ENCODE measurements at places on chromosomes 1 and 21.

- DNase-seq: no peak
These were observed 54.7 kb upstream of the ARHGEF16 start for GRCh38 chr1:3399732-3400131.

DNA sequence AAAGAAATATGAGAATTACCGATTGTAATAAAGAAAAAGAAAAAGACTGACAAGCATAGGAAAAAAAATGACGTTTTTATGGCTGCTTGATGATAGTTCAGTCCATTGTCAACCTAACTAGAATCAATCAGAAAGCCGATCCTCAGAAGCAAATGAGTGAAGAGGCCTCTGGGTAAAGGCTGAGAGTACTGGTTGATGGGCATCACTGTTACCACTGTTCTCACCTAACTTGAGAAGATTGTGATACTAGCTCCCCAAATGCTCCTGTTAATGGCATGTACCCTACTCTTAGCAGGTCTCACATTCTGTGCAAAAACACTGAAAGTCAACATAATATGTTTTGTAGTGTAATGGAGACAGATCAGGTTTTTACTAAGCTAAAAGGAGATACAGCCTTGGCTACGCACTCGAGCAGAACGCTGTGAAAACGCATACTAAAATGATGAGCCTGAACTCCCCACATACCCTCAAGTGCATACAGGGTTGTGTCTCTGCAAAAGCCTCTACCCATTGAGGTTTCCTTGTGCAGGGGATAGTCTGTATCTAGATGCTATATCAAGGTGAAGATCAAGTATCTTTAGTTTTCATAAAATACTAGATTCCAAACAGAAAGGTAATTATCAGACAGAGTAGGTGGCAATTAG is 554.6 kb downstream of the SMYD3 start:
- DNase-seq: no peak

GRCh38 chr1:160121388-160121787 is 5.8 kb downstream of the ATP1A2 start:
- no peak for DNase-seq

DNA sequence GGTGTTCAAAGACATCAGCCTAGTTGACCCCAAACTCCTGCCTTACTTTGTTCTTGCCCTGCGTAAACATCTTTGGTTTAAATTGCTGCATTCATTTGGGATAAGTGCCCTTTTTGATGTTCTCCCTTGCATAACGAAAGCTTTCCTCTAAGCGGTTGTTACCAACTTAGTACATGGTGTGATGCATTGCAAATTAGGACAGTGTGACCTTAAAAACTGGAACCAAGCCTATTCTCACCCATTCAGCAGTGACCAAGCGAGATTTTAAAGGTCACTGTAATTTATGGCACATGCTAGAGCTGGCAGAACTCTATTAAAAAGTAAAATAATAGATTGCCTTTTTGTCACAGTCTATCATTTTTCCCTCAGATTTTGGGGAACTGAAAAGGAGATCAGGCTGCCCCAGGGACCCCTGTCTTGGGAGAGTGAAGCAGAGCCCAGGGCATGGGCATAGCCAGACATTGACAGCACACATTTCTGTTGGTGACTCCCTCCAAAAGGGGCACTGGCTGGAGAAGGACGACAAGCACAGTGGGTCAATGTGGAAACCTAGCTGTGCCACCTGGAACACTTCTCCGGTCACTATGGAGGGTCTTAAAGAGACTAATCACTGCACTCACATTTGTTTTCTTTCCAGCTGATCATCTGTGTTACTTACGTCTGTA is 63.9 kb downstream of the KCNK1 start:
- no peak for DNase-seq

DNA sequence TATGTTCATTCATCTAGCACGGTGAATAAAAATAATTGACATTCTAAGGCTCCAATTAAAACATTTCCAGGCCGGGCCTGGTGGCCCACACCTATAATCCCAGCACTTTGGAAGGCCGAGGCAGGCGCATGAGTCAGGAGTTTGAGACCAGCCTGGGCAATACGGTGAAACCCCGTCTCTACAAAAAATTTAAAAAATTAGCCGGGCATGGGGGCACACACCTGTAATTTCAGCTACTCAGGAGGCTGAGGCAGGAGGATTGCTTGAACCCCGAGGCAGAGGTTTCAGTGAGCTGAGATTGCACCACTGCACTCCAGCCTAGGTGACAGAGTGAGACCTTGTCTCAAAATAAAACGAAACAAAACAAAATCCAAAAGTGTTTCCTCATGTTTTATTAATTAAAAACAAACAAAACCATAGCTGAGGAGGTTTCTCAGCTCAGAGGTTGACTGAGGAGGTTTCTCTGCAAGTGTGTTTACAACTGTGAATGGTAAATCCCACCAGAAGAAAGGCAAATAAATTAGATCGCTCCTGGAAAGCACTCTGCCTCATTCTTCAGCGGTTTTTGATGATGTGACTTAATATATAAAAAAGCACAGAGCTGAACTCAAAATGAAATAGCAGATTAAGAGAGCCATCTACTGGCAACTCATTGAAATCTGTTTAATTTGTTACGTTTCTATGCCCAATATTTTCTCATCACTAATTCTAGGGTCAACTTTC is 37.7 kb upstream of the ATG4C start:
- DNase-seq: no peak

DNA sequence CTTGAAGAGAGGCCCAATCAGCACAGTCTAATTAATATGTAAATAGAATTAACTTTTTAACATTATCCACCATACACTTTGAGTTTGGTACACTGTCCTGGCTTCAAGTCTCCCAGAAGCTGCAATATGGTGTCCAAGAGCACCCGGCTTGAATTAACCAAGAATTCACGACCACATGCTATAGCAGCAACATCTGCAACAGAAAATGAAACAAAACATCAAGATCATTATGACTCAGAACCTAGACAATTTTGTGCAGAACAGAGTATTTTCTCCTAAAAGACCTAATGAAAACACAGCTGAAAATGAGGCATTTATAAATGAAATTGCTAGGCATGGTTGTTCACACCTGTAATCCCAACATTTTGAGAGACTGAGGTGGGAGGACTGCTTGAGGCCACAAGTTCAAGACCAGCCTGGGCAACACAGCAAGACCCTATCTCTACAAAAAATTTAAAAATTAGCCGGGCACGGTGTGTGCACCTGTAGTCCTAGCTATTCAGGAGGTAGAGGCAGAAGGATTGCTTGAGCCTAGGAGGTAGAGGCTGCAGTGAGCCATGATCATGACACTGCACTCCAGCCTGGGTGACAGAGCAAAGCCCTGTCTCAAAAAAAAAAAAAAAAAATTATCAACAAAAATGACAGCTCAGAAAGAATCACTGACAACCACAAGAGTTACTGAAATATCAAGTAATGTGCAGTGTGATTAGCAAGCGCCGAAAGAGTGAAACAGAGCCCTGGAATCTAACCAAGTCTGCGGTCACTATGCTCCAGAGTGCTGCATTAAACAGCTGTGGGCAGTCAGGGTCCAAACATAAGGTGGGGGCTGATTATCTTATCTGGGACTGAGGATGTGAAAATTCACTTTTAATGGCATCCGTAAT is 45.3 kb downstream of the HSF2BP start:
- DNase-seq: peak; percentile 31

DNA sequence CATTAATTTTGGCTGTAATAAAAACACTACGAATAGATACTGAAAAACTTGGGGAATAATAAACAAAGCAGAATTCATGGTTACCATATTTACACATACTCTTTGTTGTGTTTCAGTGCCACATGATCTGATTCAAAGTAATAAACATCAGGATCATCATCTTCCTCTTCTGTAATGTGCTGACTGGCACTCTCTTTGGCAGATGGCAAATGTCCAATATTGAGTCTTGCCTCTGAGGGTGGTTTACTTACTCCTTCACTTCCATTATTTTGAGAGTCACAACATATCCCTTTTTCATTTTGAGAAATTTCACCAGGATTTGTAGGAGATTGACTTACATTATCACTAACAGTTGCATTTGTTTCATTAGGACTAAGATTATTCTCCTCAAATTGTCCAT is 50.7 kb downstream of the ZZZ3 start:
- no peak for DNase-seq

DNA sequence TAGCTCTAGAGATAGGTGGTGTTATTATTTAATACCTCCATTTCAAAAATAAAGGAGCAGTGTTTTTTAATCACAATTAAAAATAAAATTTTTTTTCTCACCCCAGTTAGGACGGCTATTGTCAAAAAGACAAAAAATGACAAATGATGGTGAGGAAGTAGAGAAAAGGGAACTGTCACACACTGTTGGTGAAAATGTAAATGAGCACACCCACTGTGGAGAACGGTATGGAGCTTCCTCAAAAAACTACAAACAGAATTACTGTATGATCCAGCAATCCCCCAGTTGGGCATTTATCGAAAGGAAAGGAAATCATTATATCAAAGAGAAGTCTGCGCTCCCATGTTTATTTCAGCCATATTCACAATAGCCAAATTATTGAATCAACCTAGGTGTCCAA is 148.7 kb upstream of the NR5A2 start:
- no peak for DNase-seq

- no peak for DNase-seq
These were observed 456.9 kb upstream of the LRRC7 start for GRCh38 chr1:69110851-69111250.

DNA sequence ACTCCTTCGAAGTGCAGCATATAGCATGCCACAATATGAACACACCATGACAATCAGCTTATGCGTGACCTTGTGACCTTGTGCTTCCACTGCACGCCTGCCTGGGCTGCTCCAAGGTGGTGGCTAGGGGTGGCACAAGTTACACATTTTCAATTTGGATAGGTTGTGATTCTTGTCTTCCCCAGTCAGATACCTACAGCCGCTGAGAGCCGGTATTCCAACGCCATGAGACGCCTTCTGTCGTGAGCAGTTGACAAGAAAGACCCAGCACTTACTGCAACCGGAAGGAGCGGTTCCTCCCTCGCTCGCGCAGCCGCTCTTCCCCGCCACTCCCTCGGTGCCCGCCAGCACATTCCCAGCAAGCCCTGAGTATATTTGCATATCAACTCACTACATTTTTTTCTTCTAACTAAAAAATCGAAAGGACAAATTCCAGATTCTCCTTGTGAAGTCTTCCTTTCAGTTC is 359 bp upstream of the RNU11 start:
- DNase-seq: peak; percentile 85

DNA sequence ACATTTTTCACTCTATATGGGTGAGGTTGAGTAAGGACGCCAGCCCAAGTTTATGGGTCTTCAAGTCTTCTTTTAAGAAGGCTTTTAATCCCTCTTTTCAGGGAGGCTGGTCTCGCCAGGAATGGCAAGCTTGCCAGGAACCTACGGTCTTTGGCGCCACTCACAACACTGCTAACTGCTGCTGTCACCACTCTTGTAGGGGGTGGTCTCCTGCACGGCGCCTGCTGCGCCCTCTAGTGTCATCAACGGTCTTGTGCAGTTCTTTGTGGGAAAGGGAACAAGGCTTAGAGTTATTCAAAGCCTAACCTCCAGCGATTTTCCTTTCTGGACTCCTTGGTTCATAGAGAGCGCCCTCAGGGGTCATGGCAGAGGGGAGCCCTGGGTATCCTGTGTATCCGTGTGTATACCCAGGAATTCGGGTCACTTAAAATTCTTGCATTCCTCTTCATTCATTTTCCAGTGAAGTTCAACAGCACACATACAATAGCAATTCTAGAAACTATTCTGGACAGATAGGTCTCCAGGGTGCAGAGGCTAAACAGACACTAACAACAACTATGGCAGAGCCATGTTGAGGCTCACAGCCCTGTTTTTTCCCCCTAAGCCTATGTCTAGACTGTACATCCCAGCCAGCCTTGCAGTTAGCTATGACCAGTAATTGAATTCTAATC is 392.8 kb upstream of the CAMK1G start:
- peak; percentile 9 for DNase-seq

DNA sequence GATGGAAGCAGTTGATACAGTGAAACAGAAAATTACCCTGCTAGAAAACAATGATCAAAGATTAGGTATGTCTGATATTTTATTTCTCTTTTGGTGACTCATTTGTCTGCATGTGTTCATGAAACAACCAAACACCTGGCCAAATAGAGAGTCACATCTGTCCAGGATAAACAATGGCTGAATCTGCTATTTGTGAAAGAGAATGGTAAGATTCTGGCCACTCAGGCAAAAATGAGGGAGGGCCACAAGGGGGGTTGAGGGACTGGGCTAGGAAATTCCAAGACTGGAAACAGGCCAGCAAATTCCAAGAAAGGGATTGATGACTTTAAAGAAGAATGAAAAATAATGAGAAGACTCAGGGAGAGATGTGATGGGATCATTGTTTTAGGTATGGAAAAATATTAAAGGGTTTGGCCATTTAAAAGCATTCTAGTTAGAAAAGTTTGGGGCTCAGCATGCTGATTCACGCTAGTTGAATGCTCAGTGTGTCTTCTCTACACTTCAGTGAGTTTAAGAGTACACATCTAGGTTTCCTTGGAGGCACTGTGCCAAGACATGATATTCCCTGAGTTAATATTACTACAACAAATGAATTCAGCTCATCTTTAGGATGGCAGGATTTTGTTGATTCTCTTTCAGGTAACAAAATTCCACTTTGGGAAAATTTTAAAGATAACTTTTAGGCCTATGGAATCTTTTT is 44.9 kb downstream of the TRAF5 start:
- no peak for DNase-seq

- no peak for DNase-seq
These were observed 54.7 kb downstream of the NEGR1 start for GRCh38 chr1:72227667-72228066.

- no peak for DNase-seq
These were observed 6.3 kb downstream of the ARID1A start for GRCh38 chr1:26701995-26702679.

GRCh38 chr1:187037973-187038553 is 209.3 kb downstream of the PLA2G4A start:
- DNase-seq: no peak

GRCh38 chr1:239719642-239720258 is 333.4 kb downstream of the CHRM3 start:
- peak; percentile 90 for DNase-seq

GRCh38 chr1:119651133-119651532 is 3.1 kb upstream of the ZNF697 start:
- no peak for DNase-seq

GRCh38 chr1:164771619-164772361 is 212.8 kb downstream of the PBX1 start:
- no peak for DNase-seq

- DNase-seq: no peak
These were observed 68.7 kb upstream of the KLHDC7A start for GRCh38 chr1:18411820-18412641.

GRCh38 chr21:28754862-28755261 is 237.8 kb downstream of the LTN1 start:
- DNase-seq: no peak

- DNase-seq: no peak
These were observed 1.8 kb downstream of the MAN1C1 start for GRCh38 chr1:25618433-25618808.
